ENCODE measurements at places on chromosomes 6 and 20.

GRCh38 chr6:28496099-28496779 is 19.4 kb downstream of the GPX6 start:
- DNase-seq: no peak

DNA sequence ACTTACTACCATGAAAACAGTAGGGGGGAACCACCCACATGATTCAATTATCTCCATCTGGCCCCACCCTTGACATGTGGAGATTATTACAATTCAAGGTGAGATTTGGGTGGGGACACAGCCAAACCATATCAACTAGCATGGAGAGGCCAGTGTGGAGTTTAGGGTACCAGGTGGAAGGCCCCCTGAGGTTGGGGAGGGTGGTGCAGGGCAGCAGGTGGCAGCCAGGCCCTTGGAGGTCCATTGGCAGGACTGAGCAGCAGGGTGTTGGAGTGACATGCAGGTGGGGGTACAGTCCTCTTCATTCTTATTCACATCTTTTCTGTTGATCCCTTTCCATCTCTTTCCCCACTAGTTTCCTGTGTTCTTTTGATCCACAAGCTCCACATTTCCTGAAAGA is 42.9 kb downstream of the PHACTR3 start:
- no peak for DNase-seq

- no peak for DNase-seq
Observed at GRCh38 chr6:11192167-11192566, 40.3 kb downstream of the NEDD9 start.

- DNase-seq: no peak
Observed at GRCh38 chr20:58818586-58819285, 32.0 kb downstream of the GNAS-AS1 start.

DNA sequence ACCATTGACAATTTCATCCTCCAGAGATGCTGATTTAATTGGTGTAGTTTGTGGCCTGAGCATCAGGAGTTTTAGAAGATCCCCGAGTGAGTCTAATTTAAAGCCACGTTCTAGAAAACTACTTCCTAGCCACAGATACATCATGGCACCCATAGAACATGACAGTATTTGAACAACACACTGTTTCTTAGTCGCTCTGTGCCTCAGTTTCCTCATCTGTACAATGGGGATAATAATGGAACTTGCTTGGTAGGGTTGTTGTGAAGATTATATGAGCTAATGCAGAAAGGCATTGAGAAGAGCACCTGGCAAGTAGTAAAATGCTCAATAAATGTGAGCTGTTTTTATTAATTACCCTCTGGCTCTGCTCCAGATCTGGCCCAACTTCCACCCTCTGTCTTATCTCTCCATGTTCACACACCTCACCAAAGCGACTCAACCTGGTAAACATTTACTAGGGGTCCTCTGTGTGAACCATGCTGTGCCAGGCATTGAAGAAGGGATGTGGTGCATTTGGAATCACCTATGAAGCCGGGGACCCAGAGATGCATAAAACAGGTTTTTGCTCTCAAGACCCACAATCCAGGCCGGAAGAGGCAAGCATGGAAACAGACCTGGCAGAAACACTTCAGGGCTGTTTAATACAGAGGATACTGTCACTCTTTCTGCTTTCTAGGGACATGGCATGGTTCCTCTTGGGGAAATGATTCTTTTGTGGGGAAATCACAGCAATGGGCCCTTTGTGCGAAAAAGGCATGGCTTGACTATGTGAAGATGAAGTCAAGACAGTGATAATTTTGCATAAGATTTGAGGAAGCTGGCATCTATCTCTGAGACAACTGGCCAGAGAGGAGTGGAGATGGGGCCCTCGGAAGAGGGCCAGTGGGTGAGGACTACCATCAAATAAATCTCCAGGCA is 16.2 kb upstream of the MRPS18A start:
- DNase-seq: no peak

DNA sequence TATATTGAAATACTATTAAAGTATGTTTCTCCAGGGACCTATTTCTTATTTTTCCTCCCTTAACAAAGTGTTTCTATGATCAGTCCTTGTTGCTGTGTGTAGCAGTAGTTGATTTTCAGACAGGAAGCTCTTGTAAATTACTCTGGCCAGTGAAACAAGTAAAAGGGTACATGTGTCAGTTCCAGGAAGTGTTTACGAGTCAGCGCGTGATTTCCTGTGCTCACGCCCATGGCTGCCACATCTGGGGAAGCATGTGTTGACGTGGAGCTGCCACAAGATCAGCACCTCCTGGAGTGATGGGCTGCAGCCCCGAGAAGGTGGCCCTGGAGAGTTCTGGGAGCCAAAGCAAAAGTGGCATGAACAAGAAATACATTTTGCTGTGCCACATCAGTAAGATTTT is 38.6 kb upstream of the GGTLC1 start:
- no peak for DNase-seq

- no peak for DNase-seq
Observed at GRCh38 chr6:14709066-14709670, 536.7 kb upstream of the JARID2 start.
